ENCODE measurements at places on chromosomes 6 and 20.

DNA sequence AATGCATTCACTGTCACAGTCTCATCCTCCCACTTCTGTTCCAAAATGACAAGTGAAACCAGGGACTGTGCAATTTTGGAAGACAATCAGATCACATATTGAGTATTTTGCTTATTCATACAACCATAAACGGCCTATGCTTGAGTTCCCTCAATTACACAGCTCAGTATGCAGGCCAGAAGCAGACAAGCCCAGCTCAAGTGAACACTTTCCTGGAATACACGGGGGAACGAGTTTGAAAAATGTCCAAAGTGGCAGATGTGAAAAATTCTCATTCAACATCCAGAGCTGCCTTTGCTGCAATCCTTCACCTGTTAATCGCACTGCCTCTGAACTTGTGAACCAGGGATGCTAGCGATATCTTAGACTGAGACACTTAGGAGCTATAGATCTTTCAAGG, 190.2 kb downstream of the COL9A1 start:
- no peak for DNase-seq

DNA sequence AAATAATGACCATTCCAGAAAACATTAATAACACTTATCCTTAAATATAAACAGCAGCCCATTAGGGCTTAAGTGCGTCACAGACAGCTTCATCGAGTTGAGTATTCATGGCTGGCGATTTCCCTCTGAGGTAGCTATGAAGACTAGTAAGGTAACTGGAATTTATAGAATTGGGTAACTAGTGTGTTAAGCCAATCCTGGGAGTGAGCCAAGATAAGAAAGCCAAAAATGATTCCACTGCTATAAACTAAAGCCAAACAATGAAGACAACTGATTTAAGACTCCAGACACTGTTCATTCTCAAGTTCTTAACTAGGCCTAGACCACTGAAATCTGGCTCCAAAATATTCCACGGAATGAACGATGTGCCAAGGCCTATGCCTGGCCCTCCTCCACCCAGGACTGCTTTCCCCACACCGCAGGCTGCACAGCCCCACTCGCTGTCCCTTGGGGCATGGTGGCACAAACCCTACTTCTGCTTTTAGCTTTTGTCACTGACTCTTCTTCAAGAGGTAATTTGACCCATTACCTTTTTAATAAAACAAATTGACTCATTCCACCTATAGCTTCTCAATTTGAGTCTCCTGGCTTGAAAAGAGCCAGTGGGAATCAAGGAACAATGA, 66.0 kb downstream of the BLOC1S5 start:
- no peak for DNase-seq

- no peak for DNase-seq
Measured at GRCh38 chr6:105186576-105186975, 6.8 kb upstream of the POPDC3 start.

DNA sequence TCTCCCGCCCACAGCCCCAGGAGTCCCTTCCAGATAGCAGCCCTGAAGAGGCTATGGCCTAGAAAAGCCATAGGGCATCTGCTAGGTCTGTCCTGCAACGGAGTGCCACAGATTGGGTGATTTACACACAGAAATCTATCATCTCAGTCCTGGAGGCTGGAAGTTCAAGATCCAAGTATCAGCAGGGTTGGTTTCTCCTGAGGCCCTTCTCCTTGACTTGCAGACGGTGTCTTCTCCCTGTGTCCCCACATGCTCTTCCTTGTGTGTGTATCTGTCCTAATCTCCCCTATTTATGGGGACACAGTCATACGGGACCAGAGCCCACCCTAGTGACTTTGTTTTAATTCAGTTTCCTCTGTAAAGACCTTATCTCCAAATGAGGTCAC, 15.3 kb downstream of the FOXF2 start:
- DNase-seq = no peak

- no peak for DNase-seq
Measured at GRCh38 chr6:91730710-91731109, 1143.8 kb upstream of the MAP3K7 start.
